ENCODE measurements at places on chromosomes 13 and 19.

- DNase-seq = no peak
These were observed 204.9 kb upstream of the MIR17HG start for GRCh38 chr13:91142572-91142971.

DNA sequence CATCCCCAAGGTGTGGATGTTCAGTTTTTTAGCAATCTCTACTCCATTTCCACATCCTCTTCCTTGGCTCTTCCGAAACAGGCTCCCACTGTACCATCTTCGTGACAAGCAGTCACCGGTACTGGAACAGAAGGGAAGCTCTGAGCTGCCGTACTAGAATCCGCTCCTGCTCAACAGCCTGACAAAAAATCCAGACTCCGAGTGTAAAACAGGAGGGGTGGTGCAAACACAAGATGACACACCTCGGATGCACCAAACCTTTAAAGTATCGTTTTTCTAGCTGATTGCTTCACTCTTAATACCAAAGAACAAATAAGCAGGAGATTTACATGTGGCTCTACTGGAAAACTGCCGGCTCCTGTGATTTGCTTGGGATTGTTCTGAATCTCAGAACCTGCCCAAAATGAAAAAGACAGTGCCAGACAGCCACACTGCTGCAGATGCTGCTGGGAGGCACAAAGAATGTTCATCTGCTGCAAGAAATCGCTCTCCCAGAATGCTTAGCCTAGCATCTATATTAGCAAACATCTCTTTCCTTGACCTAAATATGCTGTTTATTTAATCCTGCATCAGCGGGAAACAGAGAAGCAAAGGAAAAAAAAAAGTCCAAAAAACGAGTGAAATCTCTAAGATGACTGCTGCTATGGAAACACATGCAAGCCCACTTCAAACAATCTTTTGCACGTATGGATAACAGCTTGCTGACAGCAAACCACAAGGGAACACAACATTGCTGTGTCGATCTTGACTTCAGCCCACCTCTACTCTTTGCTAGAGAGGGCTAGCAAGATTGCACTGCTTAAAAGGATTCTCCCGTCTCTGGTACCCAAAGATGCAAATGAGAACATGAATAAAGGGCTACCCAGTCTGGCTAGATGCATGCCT lies 38.0 kb upstream of the DOCK9 start:
- DNase-seq = no peak

GRCh38 chr13:80726868-80727267 lies 385.9 kb upstream of the SPRY2 start:
- DNase-seq = no peak

DNA sequence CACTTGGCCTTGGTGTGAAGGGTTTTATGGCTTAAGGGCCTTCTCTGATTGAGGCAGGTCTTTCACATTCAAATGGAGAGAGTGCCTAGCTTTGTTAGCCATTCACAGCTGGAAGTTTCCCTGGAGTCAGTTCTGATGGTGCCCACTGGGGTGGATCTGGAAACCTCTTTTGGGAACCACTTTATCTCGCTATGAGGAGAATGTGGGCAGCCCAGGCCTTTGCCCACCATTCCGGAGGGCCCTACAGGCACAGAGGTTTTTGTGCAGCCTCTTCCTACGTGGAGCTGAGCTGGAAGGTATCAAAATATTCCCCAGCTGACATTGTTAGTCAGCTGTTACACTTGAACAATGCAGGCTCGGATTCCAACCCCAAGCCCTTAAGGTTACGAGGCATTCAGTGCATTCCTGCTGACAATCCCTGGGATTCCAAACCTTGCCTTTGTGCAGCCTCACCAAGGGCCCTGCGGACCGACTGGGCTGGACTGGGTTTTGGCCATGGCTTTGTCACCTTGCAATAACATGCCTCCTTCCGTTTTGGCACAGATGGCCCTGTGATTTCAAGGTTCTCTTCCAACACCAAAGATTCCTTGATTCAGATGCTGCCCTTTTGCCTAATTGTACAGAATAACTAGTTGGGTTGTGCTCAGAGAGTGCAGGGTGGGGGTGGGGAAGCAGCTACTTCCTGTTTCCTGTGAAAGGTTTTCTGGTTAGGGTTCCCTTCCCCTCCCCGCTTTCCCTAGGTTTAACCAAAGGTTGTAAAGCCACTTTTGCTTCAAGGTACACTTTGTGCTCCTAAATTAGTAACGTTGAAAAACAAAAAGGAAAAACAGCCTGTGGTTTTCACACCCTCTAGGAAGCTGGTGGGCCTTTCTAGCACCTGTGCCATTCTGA lies 27.0 kb downstream of the SAE1 start:
- DNase-seq = peak; percentile 49

DNA sequence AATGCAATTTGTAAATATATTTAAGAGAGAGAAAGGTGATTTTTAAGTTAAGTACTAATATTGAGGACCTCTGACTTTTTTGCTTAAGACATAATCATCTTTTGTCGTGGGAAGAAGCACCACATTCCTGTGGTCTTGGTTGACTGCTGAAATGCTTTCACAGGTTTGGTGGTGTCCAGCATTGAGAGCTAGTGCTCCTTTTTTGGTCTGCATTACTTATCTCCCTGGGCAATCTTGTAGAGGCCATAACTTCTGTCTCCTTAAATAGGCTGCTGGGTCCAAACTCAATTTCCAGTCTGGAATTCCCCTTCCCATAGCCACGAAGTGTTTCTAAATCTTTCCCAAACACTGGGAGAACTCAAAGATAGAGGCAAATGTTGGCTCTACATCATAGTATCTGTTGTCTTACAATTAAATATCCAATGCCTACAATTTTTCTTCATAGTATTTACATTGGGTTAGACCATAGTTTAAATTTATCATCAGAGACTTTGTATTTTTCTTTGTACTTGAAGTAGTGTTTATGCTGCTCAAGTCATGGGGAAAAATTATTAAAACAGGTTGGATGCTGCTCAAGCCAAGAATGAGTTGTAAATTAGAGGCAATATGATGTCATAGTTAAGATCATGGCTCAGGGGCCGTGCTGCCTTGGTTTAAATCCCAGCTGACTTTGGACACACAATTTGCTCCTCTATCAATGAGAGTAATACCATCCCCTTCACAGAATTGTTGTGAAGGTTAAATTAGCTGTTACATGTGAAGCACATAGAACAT lies 105.6 kb downstream of the POSTN start:
- DNase-seq = no peak

GRCh38 chr13:101384929-101385328 lies 31.4 kb downstream of the NALCN start:
- no peak for DNase-seq

DNA sequence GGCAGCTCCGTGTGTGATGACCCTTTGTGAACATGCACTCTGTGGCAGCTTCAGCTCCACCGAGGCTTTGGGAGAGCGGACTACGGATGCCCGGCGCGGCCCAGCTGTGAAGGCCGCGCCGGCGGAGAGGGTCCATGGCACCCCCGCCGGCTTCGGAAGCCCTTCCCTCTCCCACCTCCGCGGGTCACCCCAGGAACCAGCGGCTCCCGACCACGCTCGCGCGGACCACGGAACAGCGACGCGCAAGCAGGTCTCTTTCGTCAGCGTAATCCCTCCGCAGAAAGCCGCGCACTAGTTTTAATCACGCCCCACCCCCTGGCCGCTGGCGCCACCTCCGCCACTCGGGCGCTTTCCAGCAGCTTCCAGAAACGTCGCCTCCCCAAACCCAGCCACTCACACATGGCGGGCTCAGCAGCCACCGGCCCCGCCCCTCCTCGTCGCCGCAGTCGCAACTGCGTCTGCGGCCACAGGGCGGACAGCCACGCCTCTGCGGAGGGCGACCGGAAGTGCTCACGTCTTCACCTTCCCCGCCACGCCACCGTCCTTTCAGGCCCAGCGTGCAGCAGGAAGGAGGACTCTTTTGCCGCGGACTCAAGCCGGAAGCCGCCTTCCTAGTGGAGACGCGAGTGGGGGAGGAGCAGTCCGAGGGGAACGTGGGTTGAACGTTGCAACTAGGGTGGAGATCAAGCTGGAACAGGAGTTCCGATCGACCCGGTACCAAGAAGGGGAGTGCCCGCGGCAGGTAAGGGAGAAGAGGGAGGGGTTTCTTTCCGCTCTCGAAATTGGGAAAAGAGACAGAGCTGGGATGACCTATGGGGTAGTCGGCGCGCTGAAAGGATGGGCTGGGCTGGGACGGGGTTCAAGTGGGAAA lies at the start of gene USPL1:
Gene USPL1, plus strand, starts transcription at position 606 of the 871 bp plus-strand sequence. CDS start 3,221 bp downstream, outside the sequence.
- DNase-seq = peak; percentile 100

- no peak for DNase-seq
These were observed 637.8 kb upstream of the KLF12 start for GRCh38 chr13:74771964-74772363.

- DNase-seq = no peak
These were observed 1.3 kb downstream of the RAD23A start for GRCh38 chr19:12946731-12947496.

GRCh38 chr13:52810011-52810410 lies 38.4 kb downstream of the PCDH8 start:
- no peak for DNase-seq

- DNase-seq = peak; percentile 3
These were observed 10.7 kb downstream of the MARCHF2 start for GRCh38 chr19:8423817-8424223.

DNA sequence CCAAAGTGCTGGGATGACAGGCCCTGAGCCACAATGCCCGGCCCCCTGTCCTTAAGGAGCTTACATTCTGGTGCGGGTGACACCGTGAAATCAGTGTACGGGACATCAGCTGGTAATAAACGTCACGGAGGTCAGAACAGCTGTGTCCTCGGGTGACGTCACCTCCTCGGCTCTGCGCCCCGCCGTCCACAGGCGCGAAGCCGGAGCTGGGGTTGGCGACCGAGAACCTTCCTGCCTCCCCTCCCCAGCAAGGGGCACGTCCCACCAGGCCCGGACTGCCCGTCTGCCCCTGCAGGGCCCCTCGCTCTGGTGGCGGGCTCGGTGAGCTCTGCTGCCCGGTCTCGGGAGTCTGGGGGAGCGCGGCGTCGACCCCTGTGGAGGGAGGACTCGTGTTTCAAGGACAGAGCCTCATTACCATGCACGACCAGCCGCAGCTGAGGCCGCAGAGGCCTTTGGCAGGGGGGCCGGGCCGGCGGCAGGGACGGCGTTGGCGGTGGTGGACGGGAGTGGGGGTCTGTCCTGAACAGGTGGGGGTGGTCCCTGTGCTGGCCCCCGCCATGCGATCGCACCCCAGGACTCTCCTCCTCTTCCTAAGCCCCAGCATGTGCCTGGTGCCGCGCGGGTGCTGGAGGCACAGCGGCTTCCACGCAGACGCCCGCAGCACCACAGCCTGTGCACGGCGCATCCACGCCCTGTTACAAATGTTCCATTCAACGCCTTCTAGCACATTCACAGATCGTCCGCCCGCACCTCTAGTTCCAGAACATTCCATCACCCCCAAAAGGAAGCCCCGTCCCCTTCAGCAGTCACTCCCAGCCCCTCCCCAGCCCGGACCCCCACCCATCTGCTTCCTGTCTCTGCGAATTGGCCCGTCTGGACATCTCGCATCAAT lies 5.4 kb downstream of the LINGO3 start:
- DNase-seq = no peak

GRCh38 chr19:53868892-53869804 lies 1.5 kb downstream of the MYADM start:
- peak; percentile 92 for DNase-seq

GRCh38 chr13:40492511-40492910 lies 173.9 kb downstream of the FOXO1 start:
- DNase-seq = no peak

DNA sequence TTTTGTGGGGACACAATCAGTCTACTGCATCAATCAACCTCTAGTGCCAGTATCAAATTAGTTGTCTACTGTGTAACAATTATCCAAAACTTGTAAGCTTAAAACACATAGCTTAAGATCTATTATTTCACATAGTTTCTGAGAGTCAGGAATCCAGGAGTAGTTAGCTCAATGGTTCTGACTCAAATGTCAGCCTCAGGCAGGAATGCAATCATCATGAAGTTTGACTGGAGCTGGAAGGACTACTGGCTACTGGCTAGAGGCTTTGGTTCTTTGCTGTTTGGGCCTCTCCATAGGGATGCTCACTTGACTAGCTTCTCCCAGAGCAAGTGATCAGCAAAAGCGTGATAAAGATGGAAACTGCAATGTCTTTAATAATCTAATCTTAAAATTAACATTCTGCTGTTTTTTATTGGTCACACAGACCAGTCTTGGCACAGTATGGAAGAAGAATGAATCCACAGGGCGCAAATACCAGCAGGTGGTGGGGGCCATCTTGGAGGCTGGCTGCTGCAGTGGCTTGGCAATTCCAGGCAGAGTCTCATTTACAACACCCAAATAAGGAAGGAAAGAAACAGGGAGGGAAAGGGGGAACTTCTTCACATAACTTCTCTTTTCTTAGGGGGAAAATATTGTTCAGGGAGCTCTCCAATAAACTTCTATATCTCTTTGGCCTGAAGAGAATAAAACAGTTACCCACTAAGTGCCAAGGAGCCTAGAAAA lies 15.7 kb downstream of the CAB39L start:
- peak; percentile 32 for DNase-seq

DNA sequence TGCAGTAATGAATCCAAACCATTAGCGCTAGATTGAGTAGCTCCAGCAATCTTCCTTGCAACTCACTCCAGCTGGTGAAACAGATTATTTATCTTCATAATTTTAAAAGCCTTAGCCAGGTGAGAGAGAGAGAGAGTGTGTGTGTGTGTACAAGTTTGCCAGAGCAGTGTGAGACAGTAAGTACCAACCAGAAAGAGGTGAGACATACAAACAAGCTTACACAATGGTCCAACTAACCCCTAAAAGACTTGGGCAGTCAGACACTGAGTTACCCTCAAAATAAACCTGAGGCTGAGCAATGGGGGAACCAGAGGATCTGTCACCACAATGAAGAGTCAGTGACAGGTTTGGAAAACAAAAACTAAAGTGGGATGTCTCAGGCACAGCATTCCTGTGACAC lies 8.1 kb upstream of the THSD1 start:
- DNase-seq = no peak

GRCh38 chr19:51311351-51312257 lies at the start of gene IGLON5:
Gene IGLON5 (plus strand): TSS chr19:51311644. CDS start chr19:51311848, 204 bp downstream.
- DNase-seq = no peak

GRCh38 chr19:18776288-18776594 lies 14.9 kb downstream of the COMP start:
- no peak for DNase-seq

GRCh38 chr13:21383090-21383489 lies 76.0 kb downstream of the ZDHHC20 start:
- no peak for DNase-seq

GRCh38 chr19:46065486-46066071 lies 24.8 kb upstream of the IGFL4 start:
- no peak for DNase-seq

DNA sequence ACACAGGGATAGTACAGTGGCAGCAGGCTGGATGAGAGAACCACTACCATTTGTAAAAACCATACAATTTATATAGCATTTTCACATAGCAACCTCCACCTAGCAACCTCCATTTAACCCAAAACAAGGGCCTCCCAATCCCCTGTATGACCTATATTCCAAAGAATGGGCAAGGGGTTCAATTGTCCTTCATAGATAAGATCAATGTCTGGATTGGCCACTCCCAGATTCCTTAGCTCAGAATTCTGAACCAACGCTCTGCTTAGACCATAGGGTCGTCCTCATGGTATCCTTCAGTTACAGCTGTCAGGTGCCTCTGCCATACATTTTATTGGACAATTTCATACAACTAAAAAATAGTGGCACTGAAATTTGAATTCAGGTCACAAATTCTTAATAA lies 166.2 kb downstream of the KCTD12 start:
- no peak for DNase-seq
